CD4-positive, alpha-beta T cell treated with Interleukin-10 for 1 hour (primary cell): ENCODE measurements at places on chromosomes 2 and 18.

GRCh38 chr2:196131384-196131937 lies 39.9 kb downstream of the STK17B start:
- peak; percentile 79 for DNase-seq

GRCh38 chr2:216505133-216506106 lies 6.8 kb downstream of the RPL37A start:
- DNase-seq: no peak

- DNase-seq: no peak
Observed at GRCh38 chr2:12059616-12060441, 313.4 kb downstream of the LPIN1 start.

DNA sequence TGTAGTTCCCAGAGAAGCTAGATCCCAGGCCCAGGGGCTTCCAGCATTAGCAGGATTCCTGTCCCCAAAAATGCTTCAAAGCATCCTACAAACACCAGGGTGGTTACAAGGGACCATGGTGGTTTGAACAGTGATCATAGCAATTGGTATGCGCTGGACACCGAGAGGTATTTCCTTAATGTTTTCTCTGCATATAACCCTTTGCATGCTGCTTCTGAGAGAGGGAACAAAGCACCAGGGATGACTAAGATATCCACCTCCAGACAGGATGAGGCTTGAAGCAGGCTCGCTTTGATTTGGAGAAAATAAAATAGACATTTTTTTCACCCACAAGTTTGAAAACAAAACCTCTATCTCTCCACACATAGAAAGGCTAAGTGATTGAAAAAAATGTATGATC lies 50.5 kb upstream of the TSPYL6 start:
- no peak for DNase-seq

- no peak for DNase-seq
Observed at GRCh38 chr2:217979151-217979811, 23.5 kb downstream of the TNS1 start.

DNA sequence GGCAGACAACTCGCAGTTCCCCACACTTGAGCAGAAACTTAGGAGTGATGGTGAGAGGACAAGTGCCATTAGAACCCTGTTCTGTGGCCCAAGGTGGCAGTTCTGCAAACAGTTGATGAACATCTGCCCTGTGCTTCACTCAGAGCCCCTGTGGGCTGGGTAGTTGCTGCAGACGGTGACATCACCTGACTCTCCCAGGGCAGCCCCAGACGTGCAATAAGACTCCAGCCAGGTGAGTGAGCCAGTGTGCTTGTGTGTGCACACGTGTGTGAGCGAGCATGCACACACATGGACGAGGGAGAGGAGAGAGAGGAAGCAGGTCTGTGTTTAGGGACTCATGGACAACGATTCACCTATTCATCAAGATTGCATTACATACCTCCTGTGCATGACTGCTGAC lies 136.0 kb upstream of the GLI2 start:
- DNase-seq: no peak

GRCh38 chr2:105291981-105292380 lies 37.6 kb downstream of the TGFBRAP1 start:
- DNase-seq: no peak

GRCh38 chr2:132783883-132784282 lies 113.9 kb upstream of the LYPD1 start:
- DNase-seq: no peak

- peak; percentile 23 for DNase-seq
Observed at GRCh38 chr2:162058973-162059668, 14.9 kb downstream of the DPP4 start.

DNA sequence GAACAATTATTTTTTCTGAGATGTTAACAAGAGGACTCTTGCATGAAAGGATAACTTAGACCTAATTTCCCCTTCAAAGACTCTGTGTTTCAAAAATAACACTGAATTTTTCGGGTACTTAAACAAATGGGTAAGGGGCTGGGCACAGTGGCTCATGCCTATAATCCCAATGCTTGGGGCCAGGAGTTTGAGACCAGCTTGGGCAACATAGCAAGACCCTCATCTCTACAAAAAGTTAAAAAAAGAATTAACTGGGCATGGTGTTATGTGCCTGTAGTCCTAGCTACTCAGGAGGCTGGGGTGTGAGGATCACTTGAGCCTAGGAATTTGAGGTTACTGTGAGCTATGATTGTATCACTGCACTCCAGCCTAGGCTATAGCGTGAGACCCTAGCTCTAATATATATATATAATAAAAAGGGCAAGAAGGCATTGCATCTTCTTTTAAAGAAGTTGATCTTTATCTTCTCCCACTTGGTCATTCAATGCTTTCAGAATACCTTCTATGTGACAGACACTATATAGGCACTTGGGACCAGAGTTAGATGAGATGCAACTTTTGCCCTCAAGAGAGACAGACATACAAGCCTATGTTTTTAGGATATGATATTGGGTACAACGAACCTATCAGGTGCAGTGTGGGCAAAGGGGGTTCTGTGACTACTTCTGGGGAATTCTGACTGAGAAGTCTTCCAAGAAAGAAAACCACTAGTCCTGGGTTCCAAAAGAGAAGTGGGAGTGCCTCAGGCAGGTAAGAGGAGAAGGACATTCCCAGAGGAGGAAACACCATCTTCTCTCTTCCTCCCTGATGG lies 120.0 kb downstream of the MYCN start:
- DNase-seq: no peak

GRCh38 chr2:43318791-43319190 lies 92.4 kb upstream of the ZFP36L2 start:
- DNase-seq: no peak

GRCh38 chr18:70289351-70290312 lies 787 bp downstream of the SOCS6 start:
- no peak for DNase-seq

DNA sequence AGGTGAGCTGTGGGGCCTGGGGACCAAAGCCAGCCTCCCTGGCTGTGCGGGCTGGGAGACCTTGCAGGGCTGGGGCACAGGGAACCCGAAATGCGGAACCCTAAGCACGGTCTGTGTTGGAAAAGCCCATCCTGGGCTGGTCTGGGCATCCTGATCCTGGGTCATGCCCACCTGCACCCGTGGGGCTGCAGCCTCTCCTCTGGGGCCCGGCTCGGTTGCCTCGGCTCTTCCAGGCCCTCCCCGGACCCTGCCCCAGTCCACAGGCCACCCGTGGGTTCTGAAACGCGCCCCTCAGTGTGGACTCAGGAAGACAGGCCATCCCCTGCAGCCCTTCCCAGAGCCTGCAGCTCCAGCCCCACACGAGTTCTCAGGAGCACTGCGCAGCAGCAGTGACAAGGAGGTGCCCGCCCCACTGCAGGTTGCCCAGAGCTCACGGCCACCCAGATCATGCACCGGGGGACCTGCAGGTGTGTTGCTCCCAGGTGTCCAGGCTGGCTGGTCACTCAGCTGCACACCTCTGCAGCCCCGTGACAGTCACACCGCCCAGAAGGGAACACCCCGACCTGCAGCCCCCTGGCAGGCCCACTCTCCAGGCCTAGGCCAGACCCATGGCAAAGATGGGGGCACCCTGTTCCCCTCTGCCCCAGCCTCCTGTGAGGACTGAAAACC lies 12.2 kb upstream of the NFATC1 start:
- no peak for DNase-seq

- no peak for DNase-seq
Observed at GRCh38 chr2:31736695-31737454, 156.1 kb upstream of the SRD5A2 start.

GRCh38 chr2:777546-777945 lies 100.3 kb upstream of the TMEM18 start:
- no peak for DNase-seq

DNA sequence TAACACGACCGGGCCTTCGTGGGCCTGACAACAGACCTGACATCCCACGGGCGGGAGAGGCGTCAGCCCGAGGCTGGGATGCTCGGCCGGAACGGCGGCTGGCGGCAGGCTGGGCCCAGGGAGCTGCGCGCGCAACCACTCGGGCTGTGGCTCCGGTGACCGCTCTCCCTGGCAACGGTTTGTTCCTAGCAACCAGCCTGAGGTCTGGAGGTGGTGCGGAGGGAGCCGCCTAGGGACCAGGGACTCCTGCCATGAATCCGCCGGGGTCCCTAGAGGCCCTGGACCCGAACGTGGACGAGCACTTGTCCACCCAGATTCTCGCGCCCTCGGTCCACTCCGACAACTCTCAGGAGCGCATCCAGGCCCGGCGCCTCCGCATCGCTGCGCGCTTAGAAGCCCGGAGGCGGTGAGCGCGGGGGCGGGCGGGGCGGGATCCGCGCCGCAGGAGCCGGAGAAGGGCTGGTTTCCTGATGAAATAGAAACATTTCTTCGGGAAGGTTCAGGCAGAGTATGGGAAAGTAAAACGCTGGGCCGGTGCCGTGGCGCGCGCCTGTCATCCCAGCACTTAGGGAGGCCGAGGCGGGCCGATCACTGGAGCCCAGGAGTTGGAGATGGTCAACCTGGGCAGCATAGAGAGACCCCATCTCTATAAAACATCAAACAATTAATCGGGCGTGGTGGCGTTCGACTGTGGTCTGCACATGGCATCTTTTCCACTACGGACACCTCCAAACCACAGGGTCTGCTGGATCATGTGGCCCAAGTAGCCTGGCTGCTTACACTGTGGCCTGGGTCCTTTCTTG lies at the start of gene DRC1:
Gene DRC1, plus strand, starts transcription at position 182 of the 803 bp plus-strand sequence. Its CDS starts 70 bp downstream, at position 252.
- no peak for DNase-seq

GRCh38 chr2:218256612-218257350 lies 4.0 kb upstream of the GPBAR1 start:
- DNase-seq: no peak

DNA sequence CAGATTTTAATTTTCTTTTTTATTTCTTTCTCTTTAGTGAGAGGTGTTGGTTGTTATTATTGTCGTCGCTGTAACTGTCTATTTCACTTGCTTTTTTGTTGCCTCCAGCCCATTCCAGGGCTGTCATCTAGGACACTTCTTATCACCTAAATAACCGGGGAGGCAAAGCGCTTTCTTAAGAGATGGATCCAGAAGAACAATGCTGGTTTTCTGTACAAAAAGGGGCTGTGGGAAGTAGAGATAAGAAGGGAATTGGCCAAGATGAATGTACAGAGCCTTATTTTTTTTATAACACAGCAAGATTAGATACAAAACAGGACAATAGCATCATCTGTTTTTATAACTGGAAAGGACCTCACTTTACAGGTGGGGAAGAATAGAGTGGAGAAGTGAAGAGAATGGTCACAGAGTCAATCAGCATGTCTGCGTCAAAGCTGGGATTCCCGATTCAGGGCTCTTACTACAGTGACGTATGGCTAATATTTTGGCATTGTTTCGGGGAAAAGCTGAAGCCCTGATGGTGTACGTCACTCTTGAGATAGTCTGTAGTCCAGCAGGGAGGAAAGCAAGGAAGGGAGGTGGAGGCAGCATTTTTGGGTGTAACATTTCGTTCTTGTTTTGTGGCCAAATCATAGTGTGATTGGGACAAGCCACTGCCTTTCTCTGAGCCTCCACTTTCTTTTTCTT lies 23.2 kb downstream of the IL1B start:
- no peak for DNase-seq

DNA sequence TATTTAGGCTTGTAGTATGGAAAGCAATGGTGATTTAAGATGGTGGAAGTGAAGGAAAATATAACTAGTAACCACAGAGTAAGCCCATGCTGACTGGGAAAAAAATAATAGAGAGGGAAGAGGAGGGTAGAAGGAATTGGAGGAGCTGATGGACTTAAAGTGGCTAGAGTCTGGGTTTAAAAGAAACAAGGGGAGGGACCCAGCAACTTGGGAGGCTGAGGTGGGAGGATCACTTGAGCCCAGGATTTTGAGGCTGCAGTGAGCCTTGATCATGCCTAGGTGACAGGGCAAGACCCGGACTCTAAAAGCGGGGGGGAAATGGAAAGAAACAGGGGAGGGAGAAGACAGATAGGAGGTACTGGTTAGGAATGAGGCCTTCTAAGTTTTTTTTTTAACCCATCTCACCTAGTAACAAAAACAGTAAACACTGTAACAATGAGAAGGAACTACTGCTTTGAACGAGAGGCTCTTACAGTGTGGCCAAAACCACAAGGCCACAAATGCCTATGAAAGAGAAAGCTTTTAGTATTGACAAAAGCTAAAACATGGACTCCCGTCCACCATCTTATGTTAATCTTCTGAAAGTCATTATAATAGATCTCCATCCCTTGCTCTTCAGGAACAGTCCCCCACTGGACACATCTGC lies 26.6 kb downstream of the METTL8 start:
- DNase-seq: no peak

- no peak for DNase-seq
Observed at GRCh38 chr18:24272229-24272525, 125.4 kb downstream of the OSBPL1A start.

DNA sequence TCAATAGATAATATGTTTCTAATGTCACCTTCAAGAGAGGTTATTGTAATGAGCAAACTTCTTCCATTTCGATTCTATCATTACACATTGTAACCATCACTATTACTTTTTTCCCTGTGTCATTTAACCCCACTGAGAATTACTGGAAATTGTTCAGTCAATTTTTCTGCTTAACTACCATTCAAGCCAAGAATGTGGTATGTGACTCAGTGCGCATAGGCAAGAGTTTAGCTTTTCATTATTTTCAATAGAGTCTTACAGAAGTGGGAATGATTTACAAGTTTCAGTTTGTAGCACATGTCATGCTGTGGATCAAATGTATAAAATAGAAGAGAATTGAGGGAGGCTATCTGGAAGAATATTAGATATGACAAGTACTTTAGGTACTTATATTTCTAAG lies 34.3 kb upstream of the PIEZO2 start:
- no peak for DNase-seq

GRCh38 chr2:25814681-25815080 lies 63.6 kb downstream of the ASXL2 start:
- no peak for DNase-seq
